Peyer's patch (tissue), 4 donors: ENCODE measurements at places on chromosomes 1 and 21. TPM values are rescaled to one million over a fixed set of nuclear protein-coding genes. Genes with fewer than 3 reads are reported as not detected.
A peak's percentile ranks its signal among the peaks of the same experiment; 100 is the strongest.

DNA sequence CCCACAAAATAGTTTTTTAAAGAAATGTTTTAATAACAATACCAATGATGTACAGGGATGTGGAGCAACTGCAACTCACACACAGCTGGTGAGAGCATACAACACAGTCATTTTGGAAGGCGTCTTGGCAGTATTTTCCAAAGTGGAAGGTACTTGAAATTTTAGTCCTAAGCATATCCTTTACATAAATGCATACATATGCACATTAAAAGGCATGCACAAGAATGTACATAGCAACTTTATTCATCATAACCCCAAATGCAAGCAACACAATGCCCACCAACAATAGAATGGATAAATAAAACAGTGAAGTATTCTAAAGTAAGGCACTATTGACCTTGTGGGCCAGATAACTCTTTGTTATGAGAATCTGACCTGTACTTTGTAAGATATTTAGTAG lies 310.1 kb upstream of the ADGRL2 start:
- no peak for DNase-seq

GRCh38 chr1:156927215-156928042 lies 7.0 kb downstream of the LRRC71 start:
- peak; percentile 38 for DNase-seq

DNA sequence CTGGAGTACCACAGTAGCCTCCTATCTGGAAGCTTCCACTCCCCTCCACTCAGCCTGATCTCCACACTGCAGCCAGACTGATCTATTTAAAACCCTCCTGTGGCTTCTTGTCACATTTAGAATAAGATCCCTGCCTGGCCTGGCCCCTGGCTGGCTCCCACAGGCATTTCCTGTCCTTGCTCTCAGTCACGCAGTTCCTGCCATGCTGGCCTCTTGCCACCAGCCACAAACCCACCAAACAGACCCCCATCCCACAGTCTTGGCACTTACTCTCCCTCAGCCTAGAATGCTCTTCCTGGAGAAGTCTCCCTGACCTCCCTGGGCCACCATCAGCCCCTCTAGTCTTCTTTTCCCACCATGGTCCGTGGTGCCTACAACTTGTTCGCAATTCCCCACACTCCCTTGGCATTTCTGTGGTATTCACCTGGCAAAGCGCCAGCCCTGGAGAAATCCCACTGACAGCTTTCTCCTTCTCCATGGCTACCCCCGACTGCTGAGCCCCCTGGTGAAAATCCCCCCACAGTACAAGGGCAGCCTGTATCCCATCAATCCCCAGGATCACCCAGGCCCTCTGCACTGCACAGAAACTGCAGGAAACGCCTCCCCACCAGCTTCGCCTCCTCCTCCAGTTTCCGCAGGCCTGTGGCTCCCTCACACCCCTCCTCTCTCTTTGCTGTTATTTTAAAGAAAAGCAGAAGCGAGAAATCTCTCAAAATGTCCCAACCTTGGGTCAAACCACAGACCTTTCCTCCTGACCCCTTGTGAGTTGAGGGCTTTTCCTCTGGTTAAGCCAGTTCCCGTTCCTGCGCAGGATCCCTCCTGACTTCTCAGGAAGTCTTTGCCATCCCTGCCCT lies 94.5 kb downstream of the SYT2 start:
- peak; percentile 43 for DNase-seq

DNA sequence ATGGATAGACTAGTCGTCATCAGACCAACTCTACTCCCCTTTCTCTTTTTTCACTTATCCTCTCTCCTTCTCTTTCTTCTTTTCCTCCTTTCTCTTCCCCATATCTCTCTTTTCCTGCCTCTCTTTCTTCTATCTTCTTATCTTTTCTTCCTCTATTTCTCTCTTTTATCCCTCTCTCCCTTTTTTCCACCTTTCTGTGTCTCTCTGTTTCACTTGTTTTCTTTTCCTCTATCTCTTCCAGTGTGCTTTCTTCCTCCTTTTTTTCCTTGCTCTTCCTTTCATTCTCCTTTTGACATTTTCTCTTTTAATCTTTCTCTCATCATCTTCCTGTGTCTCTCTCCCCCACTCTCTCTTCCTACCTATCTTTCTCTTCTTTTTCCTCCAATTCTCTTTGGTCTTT lies 159.0 kb upstream of the PTGFR start:
- no peak for DNase-seq

DNA sequence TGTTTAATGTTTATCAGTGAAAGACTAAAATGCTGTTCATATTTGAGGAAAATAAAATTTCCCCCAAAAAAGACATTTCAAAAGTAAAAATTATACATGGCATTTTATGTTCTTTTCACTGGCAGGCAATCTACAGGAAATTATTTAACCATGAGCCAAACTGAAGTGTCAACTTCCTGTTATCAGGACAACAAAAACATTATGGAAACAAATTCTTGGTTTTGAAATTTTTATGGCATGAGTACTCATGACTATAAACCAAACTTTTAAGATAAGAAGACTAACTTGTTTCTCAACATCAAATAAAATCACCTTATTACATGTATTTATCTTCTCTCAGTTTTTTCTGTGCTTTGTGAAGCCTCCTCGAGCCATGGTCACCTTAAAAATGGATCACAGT lies 698.6 kb downstream of the LTN1 start:
- no peak for DNase-seq

DNA sequence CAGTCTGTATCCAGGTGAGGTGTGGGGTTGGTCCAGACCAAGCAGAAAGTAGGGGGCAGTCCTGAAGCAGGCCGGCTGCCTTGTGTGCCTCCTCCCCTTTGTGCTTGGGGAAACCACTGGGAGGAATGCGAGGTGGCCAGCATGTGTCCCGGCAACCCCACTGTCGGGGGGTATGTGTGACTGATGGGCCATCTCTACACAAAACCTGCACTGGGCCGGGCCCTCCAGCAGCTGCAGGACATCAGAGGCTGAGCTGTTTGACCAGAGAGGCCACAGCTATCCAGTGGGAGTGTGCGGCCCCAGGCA lies 33.3 kb downstream of the TMEM51 start:
- DNase-seq: no peak

DNA sequence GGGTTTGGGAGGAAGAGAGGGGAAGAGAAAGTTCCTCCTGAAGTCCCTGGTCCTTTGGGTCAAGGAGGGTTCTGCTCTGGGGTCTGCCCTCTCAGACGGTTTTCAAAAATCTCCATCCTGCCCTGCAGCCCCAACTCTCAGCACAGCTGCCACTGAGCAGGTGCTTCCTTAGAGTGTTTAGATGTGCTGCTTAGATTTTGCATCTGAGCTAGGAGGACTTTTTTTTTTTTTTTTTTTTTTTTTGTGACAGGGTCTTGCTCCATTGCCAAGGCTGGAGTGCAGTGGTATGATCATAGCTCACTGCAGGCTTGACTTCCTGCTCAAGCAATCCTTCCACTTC lies 324.9 kb upstream of the POU3F1 start:
- DNase-seq: no peak

DNA sequence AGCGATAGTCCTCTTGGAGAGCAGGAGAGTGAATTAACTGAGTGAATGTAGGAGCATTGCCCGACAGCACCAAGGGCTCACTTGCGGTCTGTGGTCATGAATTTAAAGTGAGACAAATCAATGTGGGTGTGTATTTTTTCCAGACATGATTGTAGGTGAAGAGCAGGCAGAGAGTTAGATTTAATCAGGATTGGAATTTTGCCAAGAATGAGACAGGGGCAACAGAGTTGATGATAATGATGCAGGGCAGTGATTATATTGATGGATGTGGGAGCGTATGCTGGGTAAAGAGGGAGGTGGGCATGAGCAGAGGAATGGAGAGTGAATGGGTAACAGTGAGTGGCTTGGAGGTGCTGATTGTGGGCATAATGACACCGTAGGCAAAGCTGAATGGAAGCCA lies 20.0 kb upstream of the SYT6 start:
- no peak for DNase-seq

DNA sequence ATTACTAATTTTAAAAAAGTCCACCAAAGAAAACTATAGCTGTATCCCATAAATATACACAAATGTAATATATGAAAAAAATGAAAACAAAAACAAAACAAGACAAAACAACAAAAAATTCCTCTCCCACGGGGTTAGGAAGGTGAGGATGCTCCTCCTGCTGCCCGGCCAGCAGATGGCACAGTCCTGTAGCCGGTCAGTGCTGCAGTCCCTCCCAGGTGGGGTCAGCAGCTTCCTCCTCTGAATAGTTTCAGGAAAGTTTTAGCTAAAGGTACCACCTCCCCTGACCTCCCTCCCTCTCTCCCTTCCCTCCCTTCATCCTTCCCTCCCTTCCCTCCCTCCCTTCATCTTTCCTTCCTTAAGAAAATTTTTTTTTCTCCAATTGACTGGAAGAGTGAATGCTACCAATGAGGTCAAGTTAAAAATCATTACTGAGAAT lies 67.8 kb upstream of the BCL10 start:
- peak; percentile 53 for DNase-seq

- no peak for DNase-seq
Measured at GRCh38 chr1:7325254-7325653, 445.8 kb upstream of the VAMP3 start.

DNA sequence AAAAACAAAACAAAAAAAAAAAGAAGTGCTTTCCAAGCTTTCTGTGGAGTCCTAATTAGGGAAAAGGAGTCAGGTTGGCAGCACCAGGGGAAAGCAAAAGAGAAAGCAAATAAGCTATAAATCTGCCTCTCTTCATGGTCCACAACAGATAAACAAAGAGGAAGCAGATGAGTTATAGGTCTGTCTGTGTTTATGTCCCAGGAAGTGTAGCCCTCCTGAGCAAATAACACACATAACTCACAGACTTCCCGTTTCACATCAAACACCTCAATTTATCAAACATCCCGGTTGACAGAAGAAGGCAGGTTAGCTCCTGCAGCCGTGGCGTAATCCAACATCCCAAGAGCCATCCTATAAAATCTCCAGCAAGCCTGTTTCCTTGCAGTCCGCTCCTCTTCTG lies 5.6 kb upstream of the SLC2A5 start:
- DNase-seq: no peak

- no peak for DNase-seq
Measured at GRCh38 chr1:78370779-78371482, 119.8 kb upstream of the PTGFR start.

- no peak for DNase-seq
Measured at GRCh38 chr1:115099693-115100050, 10.4 kb upstream of the TSPAN2 start.

- DNase-seq: no peak
Measured at GRCh38 chr1:151816548-151817352, 11.5 kb upstream of the LINGO4 start.

DNA sequence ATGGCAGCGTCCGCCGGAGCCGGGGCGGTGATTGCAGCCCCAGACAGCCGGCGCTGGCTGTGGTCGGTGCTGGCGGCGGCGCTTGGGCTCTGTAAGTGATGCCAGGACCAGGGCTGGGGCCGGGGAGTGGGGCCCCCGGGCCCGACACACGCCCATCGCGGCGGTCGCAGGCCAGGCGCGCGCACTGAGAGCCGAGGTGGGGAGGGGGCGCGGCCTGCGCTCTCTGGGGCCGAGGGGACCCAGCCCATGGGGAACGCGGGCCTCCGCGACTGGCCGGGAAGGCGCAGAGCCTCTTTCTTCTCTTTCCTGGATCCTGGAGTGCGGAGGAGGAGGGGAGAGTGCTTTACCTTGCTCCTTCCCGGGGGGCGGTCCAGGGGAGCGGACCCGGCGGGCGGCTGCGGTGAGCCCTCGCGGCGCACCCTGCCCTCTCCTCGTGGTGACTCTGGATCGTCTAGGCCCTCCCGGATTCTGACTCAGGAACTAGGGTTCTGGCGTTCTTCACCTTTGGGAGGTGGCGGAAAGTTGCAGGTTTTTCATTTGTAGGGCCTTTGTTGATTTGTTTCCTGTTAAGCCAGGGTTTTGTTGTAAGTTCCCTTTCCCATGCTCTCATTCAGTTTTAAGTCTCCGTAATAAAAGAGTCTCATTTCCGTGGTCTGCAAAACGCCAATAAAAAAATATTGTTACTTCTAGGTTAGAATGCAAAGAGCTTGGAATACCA lies 529 bp downstream of the MPZL1 start:
- DNase-seq: peak; percentile 78

- no peak for DNase-seq
Measured at GRCh38 chr1:2110191-2110737, 60.1 kb downstream of the PRKCZ start.

DNA sequence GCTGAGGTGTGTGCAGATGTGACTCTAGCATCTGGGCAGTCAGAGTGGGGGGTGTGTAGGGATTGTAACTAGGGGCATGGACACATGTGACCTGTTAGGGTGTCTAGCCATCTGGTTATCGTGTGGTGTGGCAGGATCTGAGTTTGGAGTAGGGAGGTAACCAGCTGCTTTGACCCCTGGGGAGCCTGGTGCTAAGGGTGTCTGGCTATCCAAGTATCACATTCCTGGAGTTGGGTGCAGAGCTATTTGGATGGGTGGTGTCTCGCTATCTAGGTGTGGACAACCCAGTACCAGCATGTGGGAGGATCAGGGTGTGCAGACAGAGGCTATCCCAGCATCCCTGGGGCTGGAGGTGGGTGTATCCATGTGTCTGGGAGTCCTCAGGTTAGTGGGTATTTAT lies 4.7 kb downstream of the PTPRU start:
- no peak for DNase-seq

- no peak for DNase-seq
Measured at GRCh38 chr1:159580340-159580739, 7.3 kb upstream of the APCS start.

DNA sequence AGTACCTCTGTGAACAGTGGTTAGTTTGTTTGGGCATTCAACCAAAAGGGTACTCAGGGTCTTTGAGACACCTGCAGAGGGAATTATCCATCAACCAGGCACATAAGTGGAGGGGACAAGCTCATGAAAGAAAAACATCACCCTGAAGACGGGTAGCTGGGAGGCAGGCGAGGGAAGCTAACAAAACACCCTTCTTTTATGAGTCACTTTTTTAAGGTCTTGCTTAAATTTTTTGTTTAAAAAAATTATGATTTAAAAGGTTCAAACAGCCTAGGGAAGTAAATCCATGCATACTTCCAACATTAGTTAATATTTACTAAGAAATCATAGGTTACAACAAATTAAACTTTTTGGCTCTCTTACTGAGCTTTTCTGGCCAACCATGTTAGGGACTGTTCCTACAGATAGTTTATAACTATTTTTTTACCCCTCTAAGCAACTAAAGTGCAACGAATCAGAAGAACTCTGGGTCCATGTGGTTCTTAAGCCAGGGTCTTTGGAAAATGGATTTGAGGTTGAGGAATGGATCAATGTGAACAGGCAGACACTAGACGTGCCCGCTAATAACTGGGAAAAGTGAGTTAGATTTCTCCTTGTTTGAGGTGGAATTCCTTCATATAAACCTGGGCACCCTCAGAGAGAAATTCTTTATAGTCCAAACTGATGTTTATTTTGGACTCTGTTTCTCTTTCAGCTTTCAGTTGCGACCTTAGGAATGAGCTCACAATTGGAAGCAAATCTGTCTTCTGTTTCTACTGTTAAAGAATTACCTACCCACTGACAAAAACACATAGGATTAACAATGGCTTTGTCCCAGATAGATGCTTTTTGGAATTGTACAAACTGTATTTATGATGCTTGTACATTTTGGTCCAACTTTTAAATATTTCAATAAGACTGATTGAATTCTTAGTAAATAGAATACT lies 123.0 kb downstream of the LYPLAL1 start:
- DNase-seq: no peak

The TOR1AIP1 gene
- total RNA-seq: 41.3 TPM

The TCHHL1 gene
- not detected for total RNA-seq

The RXRG gene
- total RNA-seq: not detected

The DNASE2B gene
- total RNA-seq: not detected

The FBXO28 gene
- total RNA-seq: 23.1 TPM

The FAM151A gene
- total RNA-seq: 323 TPM
